Suppressor macrophage treated with lipopolysaccharide for 1 hour (primary cell): ENCODE measurements at places on chromosomes 4 and X.

- DNase-seq: no peak
These were observed 139.2 kb downstream of the PCDH18 start for GRCh38 chr4:137393044-137393443.

- DNase-seq: no peak
These were observed 69.7 kb downstream of the ANKRD50 start for GRCh38 chr4:124642846-124643245.

- DNase-seq: no peak
These were observed 566.7 kb upstream of the TENM3 start for GRCh38 chr4:181676546-181676945.

DNA sequence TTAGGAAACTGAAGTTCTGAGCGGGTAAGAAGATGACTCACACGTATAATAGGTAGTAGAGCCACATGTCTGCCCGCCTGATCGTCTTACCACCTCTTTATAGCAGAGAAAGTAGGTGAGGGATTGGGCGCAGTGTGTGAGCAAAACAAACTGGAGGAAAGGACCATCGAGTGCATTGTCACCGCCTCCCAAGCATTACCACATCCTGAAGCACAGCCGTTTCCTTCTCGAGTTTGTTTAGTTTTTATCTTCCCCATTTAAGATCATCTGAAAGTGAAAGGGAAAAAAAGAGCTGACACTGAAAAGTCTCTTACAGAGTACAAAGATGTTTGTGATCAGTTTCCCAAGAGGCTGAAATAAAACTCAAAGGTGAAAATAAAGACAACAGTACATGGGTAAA lies 14.8 kb downstream of the PDK3 start:
- DNase-seq: peak; percentile 94

DNA sequence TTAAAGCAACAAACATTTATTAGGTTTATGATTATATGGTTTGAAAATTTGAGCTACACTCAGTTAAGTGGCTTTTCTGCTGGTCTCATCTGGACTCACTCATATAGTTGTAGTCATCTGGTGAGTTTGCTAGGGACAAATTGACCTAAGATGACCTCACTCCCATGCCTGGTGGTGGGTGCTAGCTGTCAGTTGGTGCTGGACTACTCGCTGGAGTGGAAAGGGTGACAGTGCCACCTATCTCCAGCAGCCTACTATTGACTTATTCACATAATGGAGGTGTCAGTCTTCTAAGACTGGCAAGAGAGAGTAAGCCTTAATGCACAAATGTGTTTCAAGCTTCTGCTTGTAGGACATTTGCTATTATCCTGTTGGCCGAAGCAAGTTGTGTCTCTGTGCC lies 88.2 kb downstream of the TASL start:
- DNase-seq: no peak

DNA sequence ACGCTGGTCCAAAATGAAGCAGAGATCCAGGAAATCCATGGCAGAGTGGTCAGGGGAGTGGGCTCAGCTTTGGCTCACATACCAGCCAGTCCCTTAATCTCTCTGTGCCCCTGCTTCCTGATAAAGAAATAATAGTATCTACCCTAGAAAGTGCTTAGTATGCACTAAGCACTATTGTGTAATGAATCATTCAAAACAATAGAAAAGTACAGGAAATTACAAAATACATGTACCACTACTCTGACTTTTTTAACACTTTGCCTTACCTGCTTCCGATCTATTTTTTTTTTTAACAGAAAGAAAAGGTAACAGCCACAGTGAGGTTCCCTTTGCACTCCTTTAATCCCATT lies 49.9 kb downstream of the TBC1D9 start:
- no peak for DNase-seq

DNA sequence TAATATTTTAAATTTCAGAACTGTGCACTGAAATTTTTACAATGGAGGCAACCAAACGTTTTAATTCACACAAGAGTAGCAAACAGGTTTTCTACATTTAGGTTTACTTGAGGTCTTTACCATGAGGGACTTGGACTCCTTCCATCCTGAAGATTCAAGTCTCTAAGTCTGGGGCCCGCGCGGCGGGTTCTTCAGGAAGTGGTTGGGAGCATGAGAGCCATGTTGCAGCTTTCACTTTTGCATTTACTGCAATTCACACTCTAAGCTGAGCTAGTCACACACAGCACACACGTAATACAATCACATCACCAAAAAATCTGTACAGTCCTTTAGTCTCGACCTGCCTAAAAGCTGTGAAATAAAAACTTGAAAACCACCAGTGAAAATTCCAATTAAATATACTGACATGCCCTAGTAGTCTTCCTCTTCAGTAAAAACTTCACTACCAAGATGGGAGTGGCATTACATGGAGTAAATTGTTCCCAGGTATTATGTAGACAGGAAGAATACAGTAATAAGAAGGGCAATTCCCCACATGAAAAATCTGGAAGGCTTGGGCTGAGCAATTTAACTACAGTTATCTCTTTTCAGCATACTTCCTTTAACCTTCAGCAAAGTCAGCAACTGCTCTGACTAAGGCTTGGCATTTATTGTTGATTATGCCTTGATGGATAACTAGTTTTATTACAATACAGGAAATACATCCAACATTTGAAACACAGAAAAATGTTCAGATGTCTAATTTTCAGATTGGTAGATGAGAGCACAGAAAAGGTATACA lies 571.1 kb upstream of the DIPK2B start:
- DNase-seq: peak; percentile 85

- DNase-seq: no peak
These were observed 69.9 kb upstream of the ESX1 start for GRCh38 chrX:104324461-104325212.
